IMR-90 (cell line): ENCODE measurements at places on chromosomes 7 and 10.

GRCh38 chr10:34477249-34477648 is 337.8 kb downstream of the PARD3 start:
- no peak for DNase-seq

GRCh38 chr10:28947171-28947570 is 269.9 kb downstream of the BAMBI start:
- DNase-seq: peak; percentile 21

GRCh38 chr7:133428326-133428725 is 175.4 kb downstream of the EXOC4 start:
- DNase-seq: peak; percentile 7

GRCh38 chr7:128073671-128074310 is 42.6 kb upstream of the LRRC4 start:
- no peak for DNase-seq

GRCh38 chr7:50095634-50096033 is 2.6 kb upstream of the ZPBP start:
- no peak for DNase-seq
